Head of caudate nucleus (tissue), 42 donors: ENCODE measurements at places on chromosomes 3 and 15.
A peak's percentile ranks its signal among the peaks of the same experiment; 100 is the strongest.

DNA sequence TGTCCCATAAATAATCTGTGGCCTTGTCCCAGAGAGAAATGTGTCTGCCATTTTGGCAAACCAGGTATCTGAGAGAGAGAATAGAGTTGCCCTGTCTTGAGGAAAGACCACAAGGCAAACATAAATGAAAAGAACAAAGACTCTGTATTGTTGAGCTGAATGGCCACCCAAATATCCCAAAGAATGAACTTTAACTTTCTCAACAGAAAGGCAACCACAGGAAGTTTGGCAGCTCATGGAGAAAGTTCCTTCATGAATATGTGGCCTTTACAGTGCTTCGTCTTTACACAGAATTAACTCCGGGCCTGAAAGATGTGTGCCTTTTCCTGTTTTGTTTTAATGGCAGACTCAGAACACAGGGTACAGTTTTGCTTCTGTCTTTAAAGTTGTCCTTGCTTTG is 41.4 kb upstream of the THBS1 start:
- no peak for DNase-seq

- DNase-seq = no peak
These were observed 252.0 kb downstream of the NR2F2 start for GRCh38 chr15:96582473-96582872.

- DNase-seq = no peak
These were observed 574.6 kb downstream of the VGLL3 start for GRCh38 chr3:86416334-86416733.

GRCh38 chr15:64251121-64251520 is 88.3 kb upstream of the PPIB start:
- no peak for DNase-seq

DNA sequence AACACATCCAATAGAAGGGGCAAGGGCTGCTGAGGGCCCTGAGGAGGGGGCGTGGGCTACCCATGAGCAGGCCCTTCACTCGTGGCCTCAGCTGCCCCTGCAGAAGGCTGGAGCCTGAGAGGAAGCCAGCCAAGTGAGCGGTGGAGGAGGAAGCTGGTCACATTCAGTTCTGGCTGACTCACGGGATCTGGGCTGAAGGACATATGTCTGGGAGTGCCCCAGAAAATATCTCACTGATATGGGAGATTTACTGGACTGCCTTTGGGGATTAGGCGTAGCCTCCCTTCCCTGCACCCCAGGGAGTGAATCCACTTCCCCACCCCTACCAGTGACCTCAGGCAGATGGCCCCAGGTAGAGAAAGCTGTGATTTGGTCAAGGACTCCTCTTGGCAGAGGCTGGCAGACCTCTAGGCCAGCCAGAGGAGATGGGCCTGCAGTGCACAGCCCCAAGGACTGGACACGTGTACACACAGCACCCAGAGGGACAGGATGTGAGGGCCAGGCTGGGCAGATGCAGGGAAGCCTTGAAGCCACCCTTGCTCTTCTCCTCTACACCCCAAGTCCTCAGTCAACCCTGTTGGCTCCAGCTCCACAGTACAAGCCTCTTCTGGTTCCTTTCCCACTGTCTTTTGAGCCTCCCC is 14.2 kb upstream of the ANKDD1A start:
- DNase-seq = no peak

- no peak for DNase-seq
These were observed 244.3 kb upstream of the SLCO3A1 start for GRCh38 chr15:91609231-91609630.

- DNase-seq = no peak
These were observed 327 bp upstream of the CCDC13 start for GRCh38 chr3:42773409-42773751.

GRCh38 chr15:35362195-35362829 is 183.7 kb downstream of the DPH6 start:
- DNase-seq = no peak

DNA sequence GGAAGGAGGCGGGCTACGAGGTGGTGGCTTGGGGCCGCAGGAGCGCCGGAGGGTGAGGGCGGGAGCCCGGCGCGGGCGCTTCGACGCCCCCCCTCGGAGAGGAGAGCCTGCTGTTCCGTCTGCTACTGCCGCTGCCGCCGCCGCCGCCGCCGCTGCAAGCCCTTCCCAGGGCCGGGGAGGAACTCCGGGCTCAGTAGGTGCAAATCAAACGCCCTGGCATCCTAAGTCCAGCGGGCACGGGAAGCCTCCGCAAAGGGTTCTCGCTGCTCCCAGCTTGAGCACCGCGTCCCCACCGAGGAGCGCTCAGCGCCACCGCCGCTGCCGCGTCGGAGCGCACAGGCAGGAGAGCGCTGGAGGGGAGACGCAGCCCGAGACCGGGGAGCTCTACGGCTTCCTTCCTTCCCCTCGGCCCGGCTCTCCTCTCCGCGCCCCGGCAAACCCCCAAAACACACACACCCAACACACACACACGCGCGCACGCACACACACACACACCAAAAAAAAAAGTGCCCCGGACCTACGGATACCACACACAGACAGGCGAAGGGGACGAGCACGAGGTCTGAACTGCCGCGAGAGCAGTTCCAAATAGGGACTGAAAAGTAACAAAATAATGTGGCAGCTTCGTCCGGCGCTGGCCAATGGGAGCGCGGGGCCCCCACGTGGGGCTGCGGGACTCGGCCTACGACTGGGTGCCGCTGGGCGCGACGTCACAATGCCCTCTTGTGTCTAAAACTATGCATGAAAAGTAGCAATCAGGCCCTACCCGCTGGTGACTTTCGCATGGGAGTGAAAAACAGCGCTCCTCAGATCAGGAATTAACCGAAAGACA is at the start of gene TLE3:
Gene TLE3 (minus strand): TSS at position 597 of the 832 bp plus-strand sequence. CDS start 1,119 bp downstream, outside the sequence.
- peak; percentile 99 for DNase-seq

DNA sequence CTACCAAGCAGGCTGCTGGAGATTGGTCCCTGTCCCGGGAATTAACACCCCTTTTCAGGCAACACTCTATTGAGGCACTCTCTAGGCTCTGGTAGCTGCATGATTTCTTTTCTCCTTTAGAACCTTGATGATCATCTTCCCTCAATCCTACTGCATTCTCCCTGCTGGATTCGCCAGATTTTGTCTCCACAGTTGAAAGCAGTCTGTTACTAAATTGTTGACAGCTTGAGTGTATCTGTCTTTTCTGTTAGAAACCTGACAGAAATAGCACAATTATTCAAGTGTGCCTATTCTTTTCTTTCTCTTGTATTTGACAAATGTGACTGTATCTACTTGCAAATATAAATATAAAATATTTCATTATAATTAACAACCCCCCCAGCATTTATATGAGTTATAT is 830.8 kb upstream of the CADM2 start:
- DNase-seq = no peak

DNA sequence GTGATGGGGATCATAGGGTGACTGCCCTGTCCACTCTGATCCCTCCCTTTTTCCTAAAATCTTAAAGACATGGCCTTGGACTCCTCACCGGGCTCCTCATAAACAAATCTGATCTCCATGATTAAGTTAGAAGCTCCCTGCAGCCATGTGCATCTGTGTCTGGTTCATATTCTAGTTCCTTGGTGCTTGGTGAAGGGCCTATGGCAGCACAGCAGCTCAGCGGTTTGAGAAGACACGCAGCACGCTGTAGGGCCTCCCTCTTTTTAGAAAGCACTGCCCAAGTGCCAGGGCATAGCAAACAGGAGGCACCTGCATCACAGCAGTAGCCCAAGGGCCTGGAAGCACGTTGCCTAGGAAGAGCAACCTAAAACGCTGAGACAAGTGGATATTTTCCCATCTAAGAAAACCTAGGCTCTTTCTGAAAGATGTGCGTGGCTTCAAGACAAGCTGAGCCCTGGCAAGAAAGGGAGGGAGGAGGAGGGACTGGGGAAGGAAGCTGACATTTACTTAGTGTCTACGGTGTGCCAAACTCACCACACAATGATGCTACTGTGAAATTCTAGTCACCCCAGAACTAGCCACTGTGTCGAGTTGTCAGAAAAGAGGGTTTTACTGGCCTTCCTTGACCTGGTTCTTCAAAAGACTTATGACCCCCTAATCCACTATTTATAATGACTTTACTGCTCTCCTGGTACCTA is 14.9 kb upstream of the ULK3 start:
- DNase-seq = no peak

- peak; percentile 11 for DNase-seq
These were observed 83.0 kb downstream of the VGLL4 start for GRCh38 chr3:11560746-11561145.

- DNase-seq = no peak
These were observed 122.3 kb downstream of the ALDH1A2 start for GRCh38 chr15:57943171-57943570.

GRCh38 chr3:13885704-13886010 is 5.8 kb upstream of the WNT7A start:
- no peak for DNase-seq

GRCh38 chr3:39327746-39328349 is 1.7 kb upstream of the CCR8 start:
- DNase-seq = no peak

- DNase-seq = no peak
These were observed 517.3 kb downstream of the MFSD1 start for GRCh38 chr3:159319156-159319555.

GRCh38 chr3:13706886-13707285 is 158.0 kb downstream of the FBLN2 start:
- no peak for DNase-seq

- DNase-seq = peak; percentile 43
These were observed 12.9 kb downstream of the PCYT1A start for GRCh38 chr3:196274585-196274984.

GRCh38 chr3:114519415-114519814 is 225.6 kb downstream of the TIGIT start:
- peak; percentile 41 for DNase-seq

- DNase-seq = no peak
These were observed 81.5 kb upstream of the NTRK3 start for GRCh38 chr15:88337993-88338392.

- DNase-seq = no peak
These were observed 22.5 kb upstream of the SPTSSB start for GRCh38 chr3:161393803-161394202.

GRCh38 chr3:77288348-77288747 is 248.4 kb downstream of the ROBO2 start:
- DNase-seq = no peak

DNA sequence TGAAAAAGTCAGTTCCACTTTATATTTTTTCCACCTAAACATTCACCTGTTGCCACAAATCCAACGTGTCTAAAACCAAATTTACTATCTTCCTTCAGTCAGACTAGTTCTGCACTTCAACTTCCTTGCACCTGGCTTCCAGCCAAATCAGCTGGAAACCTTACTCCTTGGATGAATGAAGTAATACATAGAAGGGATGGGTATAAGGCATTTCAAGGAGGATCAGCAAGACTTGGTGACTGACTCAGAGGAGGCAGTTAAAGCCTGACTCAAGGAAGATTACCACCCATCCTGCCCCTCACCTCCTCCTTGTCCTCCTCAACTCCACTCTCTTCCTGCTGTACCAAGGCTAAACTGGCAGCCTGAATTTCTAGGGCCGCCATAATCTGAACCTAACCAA is 37.1 kb downstream of the QTRT2 start:
- no peak for DNase-seq

- DNase-seq = peak; percentile 41
These were observed 17.2 kb upstream of the GNB5 start for GRCh38 chr15:52208306-52208946.

GRCh38 chr15:60376677-60377095 is 21.1 kb downstream of the ANXA2 start:
- no peak for DNase-seq

DNA sequence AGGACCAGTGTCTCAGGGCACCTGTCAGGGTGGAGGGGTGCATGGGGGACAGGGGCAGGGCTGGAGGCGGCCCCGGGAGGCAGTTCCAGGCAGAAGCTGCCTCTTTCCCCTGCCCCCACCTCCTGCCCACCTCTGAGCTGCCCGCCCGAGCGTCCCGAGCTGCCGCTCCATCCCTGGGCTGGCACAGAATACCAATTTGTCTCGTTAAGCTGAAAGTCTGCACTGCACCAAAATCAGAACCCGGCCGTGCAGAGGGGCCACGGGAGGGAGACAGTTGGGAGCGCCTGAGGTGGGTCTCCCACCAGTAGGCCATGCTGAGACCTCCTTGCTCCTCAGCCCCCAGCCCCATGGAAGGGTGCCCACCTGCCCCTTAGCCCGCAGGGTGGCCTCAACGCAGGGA is 1.3 kb upstream of the ATP2B2 start:
- no peak for DNase-seq

DNA sequence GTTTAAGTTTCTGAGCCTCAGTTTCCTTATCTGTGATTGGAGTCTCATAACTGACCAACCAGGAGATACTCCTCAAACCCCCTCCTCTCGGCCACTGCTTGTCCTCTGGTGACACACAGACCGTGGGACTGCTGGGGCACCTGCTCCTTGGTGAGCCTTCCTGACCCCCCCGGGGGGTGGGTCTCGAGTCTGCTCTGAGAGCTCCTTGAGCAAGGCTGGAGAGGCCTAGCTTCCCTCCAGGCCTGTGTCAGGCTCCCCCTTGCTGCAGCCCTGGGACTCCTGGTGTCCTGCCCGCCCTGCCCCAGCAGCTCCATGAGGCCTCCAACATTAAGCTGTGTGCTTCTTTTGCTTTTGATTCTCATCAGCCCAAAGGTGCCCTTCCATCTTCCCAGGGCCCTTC is 27.7 kb downstream of the SRPRB start:
- DNase-seq = no peak

GRCh38 chr3:188369526-188369925 is 215.6 kb downstream of the LPP start:
- no peak for DNase-seq

GRCh38 chr15:83598031-83598430 is 55.9 kb upstream of the ADAMTSL3 start:
- no peak for DNase-seq

DNA sequence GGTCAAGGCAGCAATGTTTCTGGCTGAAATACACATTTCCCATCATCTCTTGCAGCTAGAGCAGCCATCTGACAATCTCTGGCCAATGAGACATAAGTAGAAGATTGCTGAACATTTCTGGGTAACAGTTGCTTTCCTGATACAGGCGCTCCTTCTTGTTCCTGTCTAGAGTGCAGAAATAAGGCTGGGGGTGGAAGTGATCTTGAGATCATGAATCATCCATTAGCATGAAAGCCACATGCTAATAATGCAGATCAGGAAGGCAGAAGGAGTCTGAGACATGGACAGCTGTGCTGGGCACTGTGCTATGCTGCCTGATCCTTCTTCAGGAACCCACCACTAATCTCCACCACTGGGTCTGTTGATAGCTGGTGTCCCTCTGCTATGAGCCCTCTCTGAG is 14.8 kb upstream of the TMEM108 start:
- DNase-seq = no peak

- no peak for DNase-seq
These were observed 9.3 kb downstream of the DUOX1 start for GRCh38 chr15:45138814-45139765.
